ENCODE measurements at places on chromosomes 6 and 20.

DNA sequence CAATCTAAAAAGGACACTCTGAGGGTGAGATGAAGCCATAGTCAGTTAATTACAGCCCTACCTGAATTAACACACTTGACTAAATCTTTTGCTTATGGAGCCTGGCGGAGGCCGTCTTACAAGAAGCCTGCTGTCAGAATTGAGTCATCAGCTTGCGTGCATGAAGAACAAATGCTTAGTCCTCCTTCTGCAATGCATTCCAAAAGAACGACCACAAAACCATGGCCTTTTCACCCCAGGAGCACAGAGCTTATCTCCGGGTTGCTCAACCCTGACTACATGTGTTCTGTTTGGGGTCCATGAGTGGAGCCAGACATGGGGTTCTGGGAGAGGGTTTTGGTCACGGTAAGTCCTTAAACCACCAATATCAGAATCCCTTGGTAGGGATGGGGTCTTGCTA is 318.1 kb downstream of the CLIC5 start:
- DNase-seq = no peak

GRCh38 chr20:38130687-38131587 is 34.1 kb downstream of the TGM2 start:
- DNase-seq = no peak

DNA sequence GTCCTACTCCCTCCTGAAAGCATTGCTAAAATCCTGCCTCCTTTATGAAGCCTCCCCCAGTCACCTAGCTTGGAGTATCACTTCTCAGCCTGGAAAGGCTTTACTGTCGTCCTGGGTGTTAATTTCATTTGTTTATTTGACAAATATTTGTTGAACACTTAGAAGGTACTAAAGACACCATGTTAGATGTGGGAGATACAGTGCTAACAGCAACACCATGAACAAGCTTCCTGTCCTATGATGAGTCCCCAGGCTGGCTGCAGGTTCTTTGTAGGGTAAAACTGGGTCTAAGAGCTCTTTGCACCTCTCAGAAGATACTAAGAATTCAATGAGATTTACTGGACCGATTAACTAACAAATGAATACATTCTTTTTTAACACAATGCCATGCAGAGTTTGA is 109.2 kb upstream of the TMEM170B start:
- DNase-seq = no peak

DNA sequence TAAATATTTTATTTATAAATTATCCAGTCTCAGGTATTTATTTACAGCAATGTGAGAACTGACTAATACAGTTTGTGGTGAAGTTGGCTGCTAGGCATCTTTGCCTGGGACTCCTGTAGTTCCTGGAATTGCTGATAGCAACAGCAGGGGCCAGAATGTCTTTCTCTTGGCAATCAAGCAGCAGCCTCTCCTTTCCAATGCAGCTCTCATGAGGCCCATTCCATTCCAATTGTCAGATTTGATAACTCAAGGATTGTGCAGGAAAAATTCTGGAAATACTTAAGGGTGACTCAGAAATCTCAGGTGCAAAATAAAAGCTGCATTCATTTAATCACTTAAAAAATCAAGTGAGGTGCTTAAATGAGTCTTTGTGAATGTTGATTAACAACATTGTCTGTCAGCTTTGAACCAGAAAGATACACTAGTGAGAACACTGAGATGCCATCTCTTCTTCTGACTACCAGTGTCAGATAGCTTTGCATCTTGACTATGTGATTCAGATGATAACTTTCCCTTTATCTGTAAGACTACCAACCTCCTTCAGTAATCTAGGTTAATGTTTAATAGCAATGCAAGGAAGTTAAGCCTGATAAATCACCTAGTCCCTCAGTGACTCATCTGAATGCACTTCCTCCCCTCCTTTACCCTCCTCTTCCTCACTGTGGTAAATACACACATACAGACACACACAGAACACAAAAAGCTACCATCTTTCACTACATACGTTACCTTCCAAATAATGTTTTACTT is 32.1 kb upstream of the COL21A1 start:
- DNase-seq = no peak

GRCh38 chr6:152948150-152948768 is 34.6 kb downstream of the FBXO5 start:
- peak; percentile 45 for DNase-seq

GRCh38 chr6:89035252-89036101 is 45.1 kb upstream of the PNRC1 start:
- no peak for DNase-seq

DNA sequence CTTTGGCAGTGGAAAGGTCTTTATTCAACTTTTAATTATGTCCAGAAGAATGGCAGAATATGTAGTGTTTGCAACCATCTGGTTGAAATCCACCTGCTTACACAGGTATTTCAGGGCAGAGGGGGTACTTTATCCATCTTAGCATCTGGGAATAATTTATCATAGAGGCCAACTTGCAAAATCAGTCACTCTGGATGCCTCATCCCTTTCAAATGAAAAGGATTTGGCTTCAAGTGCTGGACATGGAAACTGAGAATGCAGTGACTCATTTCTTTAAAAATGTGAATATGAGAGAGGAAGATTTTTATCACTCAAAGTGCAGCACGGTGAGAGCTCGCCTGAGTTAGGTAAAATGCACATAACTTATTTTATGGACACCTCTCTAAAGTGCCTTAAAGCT is 758.3 kb downstream of the KIF16B start:
- DNase-seq = no peak

GRCh38 chr6:44327760-44328159 is 14.6 kb upstream of the AARS2 start:
- no peak for DNase-seq

DNA sequence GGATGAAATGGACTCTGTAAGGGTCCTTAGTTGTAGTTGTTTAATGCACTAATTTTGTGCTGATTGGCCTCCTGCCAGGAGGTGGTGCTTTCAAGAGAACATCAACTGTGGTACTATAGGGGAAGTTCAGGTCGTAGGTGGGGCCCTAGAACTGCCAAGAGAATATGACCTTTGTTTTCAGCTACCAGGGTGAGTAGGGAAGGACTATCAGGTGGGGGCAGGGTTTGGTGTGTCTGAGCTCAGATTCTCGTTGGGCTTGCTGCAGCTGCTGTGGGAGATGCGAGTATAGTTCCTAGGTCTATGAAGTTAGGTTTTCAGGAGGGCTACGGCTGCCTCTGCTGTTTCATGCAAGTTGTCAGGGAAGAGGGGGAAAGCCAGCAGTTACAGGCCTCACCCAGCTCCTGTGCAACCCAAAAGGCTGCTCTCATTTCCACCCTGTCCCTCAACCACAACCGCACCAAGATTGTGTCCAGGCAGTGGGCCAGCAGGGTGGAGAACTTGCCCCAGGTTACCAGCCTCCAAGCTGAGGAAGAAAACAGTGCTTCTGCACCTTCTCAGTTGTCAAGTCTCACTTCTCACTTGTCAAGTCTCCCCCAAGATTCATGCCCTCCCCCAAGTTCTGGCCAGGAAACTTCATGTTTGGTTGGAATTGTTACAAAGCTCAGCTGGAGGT is 626.5 kb upstream of the MAP3K7 start:
- DNase-seq = no peak

- no peak for DNase-seq
Observed at GRCh38 chr6:154432533-154433476, 76.2 kb upstream of the IPCEF1 start.

- DNase-seq = no peak
Observed at GRCh38 chr6:35321091-35321490, 21.3 kb upstream of the PPARD start.

All from CD4-positive, alpha-beta T cell treated with Interleukin-15 for 4 hours (primary cell).